ENCODE measurements at places on chromosomes 11 and 22. TPM values are rescaled to one million over a fixed set of nuclear protein-coding genes. Genes with fewer than 3 reads are reported as not detected.
A peak's percentile ranks its signal among the peaks of the same experiment; 100 is the strongest.

The TMPRSS6 gene
- not detected for total RNA-seq

The MS4A3 gene
- not detected for total RNA-seq

The KDM4E gene
- total RNA-seq = not detected

The LAYN gene
- 71.8 TPM for total RNA-seq

The C11orf87 gene
- total RNA-seq = not detected

The MRGPRX3 gene
- not detected for total RNA-seq

The NRIP3 gene
- 1.2 TPM for total RNA-seq

The NPAS4 gene
- not detected for total RNA-seq

The MPZL2 gene
- total RNA-seq = 73.5 TPM

The OR52N4 gene
- total RNA-seq = not detected

DNA sequence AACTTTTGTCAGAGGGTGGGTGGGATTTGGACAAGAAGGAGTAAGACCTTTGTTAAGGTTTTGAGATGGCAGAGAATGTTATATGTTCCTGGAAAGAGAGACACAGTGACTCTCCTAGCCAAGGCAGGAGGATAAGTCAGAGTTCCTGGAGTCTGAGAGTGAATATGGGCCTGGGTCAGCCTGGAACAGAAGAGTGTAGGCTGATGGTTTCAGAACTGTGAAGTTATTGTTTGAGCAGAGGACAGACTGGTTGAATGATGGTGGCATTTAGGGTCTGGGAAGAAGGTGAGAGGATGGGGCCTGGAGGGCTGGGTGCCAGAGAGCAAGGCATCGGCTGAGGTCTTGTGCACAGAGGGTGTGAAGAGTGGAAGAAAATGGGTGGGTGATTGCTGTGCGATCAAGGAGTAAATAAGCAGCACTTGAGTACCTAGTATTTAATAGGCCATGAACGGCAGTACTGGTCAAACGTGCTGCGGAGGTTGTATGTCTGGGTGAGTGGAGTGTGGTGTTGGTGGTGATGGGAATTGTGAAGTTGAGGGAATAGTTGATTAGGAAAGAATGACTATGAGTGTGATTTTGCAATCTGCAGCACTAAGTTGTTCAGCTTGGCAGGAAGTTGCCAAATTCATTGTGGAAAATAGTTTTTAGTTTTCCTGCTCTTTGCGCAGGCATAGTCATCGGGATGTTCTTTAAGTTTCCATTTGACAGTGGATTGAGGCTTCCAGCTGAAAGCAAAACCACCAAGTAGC, 1.8 kb downstream of the PANX1 start:
- DNase-seq = peak; percentile 59

- DNase-seq = no peak
These were observed 844.7 kb upstream of the CCDC90B start for GRCh38 chr11:84130646-84131427.

DNA sequence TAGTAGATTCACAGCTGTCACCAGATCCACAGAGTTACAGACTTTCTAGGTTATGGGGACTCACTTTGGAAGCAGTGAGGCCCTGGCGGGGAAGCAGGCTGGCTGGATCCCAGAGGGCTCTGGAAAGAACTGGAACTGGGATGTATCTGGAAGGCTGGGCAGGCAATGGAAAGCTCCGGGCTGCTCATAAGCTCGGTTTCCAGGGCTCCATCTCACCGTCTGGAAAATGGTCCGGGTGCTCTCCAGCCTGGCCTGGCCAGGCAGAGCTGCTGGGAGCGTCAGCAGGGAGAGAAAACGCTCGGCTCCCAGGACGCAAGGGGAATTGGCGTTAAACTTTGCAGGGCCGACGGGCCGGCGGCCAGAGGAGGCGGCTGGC, 335 bp upstream of the SEZ6L start:
- no peak for DNase-seq

DNA sequence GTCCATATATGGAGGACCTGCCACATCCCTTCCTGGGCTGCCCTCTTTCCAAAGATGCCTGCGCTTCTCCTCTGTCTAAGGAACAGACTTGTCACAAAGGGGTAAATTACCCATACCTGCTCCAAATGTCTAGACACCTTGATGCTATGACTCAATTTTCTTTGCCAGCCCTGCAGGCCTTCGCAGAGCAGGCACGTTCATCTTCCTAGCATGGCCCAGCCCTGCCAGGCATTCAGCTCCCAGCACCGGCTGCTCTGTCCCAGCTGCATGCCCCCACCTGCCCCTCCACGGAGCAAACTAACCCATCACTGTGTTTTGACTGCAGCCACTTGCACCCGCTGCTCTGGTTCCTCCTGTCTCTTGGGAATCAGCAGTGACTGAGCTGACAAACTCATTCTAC, 526.1 kb downstream of the MIAT start:
- DNase-seq = no peak

GRCh38 chr22:42673898-42674401, 24.8 kb upstream of the CYB5R3 start:
- peak; percentile 69 for DNase-seq

DNA sequence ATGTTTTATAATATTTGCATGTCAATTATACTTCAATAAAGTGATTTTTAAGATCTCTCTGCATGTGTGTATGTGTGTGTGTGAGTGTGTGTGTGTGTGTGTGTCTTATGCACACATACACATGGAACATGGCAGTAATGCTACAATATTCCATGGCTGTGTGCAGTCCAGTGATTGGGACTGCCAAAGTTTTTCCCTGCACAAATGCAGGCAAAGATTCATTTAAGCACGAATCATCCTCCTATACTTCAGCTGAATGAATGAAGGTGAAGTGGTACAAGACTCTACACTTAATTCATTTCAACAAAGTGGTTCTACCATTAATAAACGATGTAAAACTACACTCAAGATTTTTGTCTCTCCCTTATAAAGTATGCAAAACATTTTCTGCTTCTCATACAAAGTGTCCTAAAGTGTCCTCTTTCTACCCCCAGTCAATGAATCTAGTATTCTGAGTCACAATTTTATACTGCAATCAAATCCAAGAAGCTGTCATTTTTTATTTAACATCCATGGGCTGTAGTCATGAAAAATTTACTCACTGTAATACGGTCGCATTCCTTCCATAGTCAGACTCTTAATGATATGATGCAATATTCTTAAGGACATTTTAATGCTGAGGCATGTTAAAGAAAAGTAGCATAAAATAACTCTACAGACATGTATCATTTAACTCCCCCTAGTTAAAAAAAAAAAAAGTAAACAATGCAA, 132.4 kb downstream of the TTC28 start:
- no peak for DNase-seq

DNA sequence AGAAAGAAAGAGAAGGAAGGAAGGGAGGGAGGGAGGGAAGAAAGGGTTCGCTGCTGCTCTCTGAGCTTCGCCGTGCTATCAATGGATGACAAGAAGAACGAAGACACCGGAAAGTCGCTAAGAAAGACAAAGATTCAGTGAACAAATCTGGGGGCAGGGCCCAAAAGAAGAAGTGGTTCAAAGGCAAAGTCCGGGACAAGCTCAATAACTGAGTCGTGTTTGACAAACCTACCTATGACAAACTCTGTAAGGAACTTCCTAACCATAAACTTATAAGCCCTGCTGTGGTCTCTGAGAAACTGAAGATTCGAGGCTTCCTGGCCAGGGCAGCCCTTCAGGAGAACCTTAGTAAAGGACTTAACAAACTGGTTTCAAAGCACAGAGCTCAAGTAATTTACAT, 2.9 kb upstream of the TTLL1 start:
- no peak for DNase-seq

- DNase-seq = peak; percentile 91
These were observed 188.6 kb downstream of the SWAP70 start for GRCh38 chr11:9852465-9852864.

DNA sequence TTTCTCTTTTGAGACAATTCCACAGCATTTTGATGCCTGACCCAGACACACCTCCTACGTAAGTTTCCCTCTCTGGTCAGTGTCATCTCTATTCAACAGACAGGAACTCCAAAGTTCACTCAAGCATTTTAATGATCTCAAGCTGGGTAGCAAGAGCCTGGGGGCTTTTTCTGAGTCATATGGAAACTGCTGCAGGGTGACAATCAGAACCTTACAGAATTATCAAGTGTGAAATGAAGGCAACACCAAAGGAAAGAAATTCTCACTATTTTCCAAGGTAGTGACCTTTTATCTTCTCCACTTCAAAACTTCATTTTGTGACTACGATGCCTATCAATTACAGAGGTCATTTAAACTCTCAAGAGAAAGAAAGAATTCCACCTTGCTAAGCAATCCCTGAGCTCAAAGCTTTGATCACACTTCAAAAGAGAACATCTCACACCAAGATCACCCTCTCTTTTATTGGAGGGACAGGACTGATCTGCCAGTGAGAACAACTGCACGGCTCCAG, 229.0 kb upstream of the ZC3H12C start:
- DNase-seq = no peak

DNA sequence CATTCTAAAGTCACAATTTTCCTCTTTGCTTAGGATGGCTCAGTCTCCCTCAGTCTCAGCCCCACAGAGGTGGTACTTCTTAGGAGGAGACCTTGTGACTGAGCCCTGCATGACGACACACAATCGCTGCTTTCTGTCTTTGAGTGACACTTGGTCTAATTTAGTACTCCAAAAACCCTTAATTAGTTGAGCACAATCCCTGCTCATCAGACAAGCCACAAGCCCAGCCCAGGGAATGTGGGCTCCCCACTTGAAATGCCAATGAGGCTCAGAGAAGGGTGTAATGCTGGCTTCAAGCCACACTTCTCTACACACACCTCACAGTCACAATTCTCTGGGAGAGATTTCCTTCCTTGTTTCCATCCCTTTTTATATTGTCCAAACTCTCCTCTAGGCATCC, 101.8 kb downstream of the FEZ1 start:
- DNase-seq = no peak

DNA sequence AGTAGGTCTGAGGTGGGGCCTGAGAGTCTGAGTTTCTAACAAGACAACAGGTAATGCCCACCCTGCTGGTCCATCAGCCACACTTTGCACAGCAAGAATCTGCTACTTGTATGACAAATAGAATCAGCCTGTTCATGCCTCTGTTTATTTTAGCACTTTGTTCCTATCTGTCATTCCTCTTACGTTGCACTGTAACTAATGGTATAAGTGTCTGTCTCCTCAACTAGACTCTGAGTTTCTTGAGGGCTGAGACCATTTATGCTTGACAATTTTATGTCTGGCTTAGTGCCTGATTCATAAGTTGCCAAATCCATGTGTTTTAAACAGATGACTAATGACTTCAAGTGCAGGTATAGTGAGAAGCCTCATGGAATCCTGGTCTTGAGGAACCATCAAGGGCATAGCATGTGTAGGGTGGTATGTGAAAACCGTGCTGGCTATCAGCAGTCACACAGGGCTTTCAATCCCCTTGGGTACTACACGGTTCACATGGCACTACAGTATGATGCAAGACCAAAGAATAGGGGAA, 209.7 kb downstream of the C11orf91 start:
- DNase-seq = no peak

DNA sequence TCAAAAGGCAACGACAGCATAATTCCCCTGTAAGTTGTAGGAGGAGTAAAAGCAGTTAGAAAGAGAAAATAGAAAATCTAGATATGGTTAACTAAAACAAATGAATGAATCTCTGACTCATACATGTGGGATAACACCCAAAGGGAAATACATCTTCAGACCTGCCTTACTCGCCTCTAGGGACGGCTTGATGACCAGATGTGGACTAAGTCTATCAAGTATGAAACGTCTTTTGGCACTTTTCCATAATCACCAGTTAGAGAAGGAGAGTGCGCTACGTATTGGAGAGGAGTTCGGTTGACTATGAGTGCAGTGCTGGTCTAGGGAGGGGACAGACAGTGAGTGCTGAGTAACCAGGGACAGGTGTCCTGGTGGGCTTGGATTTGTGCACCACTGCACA, 459.9 kb downstream of the OPCML start:
- DNase-seq = no peak

GRCh38 chr22:35995772-35996171, 32.9 kb downstream of the RBFOX2 start:
- DNase-seq = peak; percentile 71

DNA sequence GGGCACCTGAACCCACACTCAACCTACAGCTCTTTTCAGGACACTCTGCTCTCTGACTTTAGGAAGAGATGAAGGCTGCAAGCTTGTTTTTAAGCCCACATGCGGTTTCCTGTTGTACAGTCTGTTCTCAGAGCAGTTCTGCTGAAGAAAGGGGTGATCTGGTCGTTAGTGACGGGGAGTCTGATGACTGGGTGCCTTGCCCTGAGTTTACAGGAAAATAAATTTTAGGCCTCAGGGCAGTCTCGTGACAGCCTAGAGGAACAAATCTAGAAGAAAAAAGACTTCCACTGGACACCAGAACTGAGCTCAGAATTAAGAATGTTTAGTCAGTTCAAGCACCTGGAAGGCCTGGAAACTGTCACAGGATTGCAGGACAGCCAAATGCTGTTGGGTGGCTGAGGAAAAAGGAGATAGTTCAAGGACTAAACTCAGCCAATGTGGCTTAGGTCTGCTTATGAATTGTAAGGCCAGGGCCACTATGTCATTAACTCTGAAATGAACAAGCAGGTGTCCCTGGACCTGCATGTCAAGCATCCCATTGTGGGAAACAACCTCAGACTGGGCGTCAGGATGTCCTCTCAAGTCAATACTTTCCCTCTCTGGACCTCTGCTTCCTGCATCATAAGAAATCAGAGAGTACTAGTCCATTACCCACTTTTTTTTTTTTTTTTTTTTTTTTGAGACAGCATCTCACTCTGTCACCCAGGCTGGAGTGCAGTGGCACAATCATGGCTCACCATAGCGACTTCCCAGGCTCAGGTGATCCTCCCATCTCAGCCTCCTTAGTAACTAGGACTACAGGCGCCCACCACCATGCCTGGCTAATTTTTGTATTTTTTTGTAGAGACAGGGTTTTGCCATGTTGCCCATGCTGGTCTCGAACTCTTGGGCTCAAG, 5.7 kb downstream of the PIK3IP1 start:
- peak; percentile 43 for DNase-seq

DNA sequence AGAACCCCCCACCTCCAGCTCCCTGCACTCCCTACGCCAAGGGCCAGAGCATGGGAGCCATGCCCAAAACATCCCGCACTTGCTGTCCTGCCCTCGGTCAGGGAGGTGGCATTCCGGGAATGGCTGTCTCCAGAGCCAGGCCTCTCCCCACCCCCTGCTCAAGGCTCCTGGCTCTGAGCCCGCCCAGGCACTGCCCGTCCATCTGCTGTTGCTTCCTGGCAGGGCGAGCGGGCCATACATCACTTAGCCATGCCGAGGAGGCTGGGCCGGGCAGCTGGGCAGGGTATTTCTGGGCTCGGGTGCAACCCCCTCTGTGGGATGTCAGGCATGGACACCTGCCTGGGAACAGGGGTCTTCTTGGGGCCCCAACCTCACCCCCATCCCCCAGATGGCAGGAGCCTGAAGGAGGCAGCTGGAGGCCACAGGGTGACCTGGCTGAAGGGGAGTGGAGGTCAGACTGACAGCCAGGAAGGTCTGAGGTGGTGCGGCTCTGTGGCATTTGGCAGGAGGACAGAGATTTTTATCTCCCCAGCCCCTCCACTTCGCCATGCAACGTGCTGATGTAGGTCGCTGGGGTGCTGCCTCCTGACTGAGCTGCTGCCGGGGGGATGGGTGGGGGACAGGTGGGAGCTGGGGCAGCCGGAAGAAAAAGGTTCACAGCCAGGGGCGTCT, 8.7 kb upstream of the CABP7 start:
- DNase-seq = peak; percentile 33

GRCh38 chr11:2525941-2526807, 81.4 kb downstream of the KCNQ1 start:
- DNase-seq = no peak
